ENCODE measurements at places on chromosomes 7 and 10.

DNA sequence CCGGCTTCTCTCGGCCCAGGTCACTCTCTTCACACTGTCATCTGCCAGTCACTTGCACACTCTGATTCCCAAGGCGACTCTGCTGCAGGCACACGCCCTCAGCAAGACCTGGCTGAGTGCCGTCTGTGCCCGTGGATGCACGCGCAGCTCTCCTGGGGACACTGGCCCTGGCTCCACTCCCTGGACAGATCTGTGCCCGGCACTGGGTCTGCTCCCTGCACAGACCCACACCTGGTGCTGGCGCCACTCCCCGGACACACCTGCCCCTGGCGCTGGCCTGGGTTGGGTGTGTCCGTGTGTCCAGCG is 133.2 kb downstream of the DNAJB6 start:
- no peak for DNase-seq

DNA sequence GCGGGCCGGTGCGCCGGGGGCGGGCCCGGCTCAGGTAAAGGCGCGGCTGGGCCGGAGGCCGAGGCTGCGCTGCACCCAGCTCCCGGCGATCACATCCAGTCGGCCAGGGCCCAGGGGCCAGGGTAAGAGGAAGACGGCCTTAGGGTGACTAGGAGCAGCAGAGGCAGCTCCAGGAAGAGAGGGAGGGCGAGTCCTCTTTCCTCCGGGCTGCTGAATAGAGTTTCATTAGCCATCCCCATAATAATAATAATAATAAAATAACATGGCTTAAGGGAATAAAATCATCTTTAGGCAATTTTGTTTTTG is 44.8 kb upstream of the CDK1 start:
- DNase-seq, result no peak

DNA sequence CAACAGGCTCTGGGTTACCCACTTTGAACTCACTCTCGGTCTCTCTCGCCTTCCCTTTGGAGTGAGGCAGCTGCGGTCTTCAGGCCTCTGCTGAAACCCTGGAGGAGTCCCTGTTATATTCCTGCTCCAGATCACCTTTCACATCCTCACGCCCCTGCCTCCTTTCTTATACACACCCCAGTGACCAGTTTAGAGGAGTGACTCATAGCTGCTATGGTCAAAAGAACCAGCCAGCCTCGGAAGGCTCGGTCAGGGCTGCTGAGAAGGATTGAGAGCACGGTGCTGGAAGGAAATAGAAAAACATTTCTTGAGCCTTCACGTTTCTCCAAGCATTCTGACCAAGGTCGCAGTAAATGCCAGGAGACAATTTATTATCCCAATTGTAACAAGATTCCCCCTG is 28.3 kb upstream of the SVOPL start:
- no peak for DNase-seq

DNA sequence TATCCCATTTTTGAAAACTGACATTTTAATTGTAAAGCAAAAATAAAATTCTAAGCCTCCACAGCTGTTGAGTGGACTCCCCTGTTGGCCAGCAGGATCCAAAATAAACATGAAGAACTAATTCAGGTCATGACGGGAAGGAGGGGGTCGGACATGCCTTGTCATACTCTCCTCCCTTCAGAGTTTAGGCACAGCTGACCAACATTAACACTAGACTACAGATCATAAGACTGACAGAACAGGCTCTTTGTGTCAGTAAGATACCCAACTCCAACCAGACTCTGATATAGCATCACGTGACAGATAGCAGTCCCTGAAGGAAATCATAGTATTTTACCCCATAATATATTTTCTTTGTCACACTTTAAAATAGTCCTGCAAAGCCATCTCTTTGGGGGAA is 20.9 kb upstream of the ZNF12 start:
- no peak for DNase-seq

- no peak for DNase-seq
Measured at GRCh38 chr7:26143298-26144048, 8.5 kb upstream of the NFE2L3 start.

All from Kasumi-1 (cell line).